Skin of body (tissue), 3 donors: ENCODE measurements at places on chromosomes 3 and 15.

- no peak for DNase-seq
Observed at GRCh38 chr15:99914723-99915122, 181.5 kb upstream of the LYSMD4 start.

- DNase-seq: no peak
Observed at GRCh38 chr3:190307164-190307545, 15.1 kb downstream of the CLDN1 start.

DNA sequence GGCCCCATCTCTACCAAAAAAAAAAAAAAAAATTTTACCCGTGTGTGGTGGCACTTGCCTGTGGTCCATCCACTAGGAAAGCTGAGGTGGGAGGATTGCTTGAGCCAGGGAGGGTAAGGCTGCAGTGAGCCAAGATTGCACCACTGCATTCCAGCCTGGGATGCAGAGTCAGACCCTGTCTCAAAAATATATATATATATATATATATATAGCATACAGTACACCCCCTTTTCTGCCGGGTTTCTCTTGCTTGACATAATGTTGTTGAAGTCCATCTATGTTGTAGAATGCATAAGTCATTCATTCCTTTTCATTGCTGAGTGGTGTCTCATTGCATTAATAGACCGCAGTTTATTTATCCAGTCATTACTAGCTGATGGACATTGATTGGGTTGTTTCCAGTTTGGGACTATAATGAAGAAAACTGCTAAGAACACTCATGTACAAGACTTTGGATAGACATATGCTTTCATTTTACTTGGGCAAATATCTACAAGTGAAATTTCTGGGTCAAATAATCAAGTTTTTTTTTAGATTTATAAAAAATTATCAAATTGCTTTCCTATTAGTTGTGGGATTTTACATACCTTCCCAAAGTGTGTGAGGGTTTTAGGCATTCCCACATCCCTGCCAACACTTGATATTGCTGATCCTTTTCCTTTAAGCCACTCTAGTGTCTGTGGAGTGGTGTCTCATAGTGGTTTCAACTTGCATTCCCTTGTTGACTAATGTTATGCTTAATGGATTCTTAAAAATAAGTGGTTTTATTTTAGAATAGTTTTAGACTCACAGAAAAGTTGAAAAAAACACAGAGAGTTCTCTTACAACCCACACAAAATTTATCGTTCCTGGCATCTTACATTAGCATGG, 2.1 kb upstream of the PRR20G start:
- no peak for DNase-seq

DNA sequence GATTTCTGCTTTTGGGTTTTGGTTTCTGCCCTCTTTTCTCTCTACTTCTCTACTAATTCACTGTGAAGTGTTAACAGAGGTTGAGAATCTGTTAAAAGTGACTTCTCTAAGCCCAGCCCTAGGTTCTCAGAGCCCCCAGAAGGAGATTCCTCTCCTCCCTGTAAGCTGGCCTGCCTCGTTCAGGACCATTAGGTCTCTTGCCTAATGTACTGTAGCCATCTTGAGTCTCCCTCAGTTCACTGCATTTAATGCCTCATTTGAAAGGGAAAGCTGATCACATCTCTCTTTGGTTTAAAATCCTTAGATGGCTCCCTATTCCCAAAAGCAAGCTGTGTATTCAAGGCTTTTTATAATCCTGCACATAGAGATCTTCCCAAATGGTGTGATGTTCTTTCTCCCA, 16.3 kb downstream of the RTP1 start:
- no peak for DNase-seq

GRCh38 chr15:45276831-45277230, 24.8 kb downstream of the SLC28A2 start:
- peak; percentile 22 for DNase-seq

DNA sequence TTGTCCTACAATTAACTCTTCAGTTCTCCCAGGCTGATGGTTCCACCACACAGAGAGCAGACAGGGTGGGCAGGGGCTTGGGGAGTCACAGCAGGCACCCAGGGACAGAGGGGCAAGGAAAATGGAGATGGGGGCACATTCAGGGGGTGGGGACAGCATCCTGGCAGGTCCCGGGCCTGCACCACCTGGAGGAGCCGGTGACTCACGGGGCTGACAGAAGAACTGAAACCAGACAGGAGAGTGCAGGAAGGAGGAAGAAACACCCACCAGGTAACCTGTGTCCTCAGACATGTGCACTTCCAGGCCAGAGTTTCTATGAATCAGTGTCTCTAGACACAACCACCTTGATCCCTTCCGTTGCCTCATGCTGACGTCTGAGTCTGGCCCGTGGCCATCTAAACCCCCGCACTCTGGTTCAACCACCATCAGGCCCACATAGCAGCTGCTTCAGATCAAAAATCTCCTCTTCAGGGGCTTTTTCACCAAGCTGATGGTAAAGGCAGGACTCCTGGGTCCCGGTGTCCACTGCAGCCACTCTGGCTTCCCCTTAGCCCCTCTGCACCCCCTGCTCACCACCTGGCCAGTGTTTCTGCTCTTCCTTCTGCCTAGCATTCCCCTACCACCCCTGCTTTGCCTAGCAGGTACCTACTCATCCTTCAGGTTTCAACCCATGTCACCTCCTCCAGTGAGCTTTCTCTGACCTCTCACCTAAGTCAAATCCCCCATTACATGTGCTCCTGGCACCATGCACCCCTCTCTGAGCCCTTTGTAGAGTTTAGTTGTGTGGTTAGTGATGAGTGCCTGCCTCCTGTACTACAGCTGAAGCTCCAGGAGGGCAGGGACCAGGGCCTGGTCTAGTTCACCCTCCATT, 16.5 kb upstream of the CYP11A1 start:
- DNase-seq: no peak

- DNase-seq: no peak
Observed at GRCh38 chr3:38610934-38611333, 38.6 kb downstream of the SCN5A start.

- no peak for DNase-seq
Observed at GRCh38 chr3:101819649-101820206, 29.6 kb upstream of the NFKBIZ start.

GRCh38 chr3:18623220-18623619, 198.1 kb upstream of the SATB1 start:
- DNase-seq: no peak

- no peak for DNase-seq
Observed at GRCh38 chr3:51268132-51268531, 117.0 kb upstream of the MANF start.

GRCh38 chr15:80788536-80788935, 9.4 kb downstream of the CEMIP start:
- DNase-seq: no peak

- DNase-seq: no peak
Observed at GRCh38 chr3:32334675-32335074, 57.0 kb upstream of the CMTM7 start.

GRCh38 chr3:143707848-143708247, 140.4 kb downstream of the SLC9A9 start:
- DNase-seq: no peak

DNA sequence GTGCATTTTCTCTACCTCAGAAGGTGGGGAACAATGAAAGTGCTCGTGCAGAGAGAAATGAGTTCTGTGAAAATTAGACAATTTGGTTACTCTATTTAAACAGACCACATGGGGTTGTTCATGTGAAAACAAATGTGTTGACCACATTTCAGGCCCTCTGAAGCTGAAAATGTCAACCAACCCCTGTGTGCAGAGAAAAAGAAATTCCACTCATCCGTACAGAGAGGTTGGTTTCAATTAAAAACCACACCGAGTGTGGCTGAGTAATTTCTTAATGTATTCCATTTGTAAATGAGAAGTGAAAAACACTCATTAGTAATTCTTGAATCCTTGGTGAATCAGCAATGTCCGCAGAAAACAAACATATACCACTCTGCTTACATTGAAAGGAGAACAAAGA, 46.9 kb upstream of the SLC7A14 start:
- peak; percentile 76 for DNase-seq

- no peak for DNase-seq
Observed at GRCh38 chr3:14796403-14797077, 22.2 kb upstream of the FGD5 start.

DNA sequence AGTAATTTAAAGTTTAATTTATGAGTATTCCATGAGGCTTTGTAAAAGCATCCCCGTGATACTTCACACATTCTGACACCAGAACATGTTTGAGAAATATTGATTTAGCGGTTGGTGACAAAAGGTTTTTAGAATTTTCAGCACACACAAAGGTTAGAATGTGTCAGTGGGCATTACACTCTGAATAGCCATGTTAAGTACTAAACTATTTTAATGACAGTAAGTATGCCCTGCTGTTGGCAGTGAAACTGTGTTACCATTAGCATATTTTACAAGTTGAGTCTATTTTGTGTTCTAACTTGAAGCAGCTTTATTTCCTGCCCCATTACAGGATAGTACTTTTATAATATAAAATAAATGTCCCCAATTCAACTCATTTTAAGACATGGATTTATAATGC, 66.5 kb downstream of the ADAMTSL3 start:
- no peak for DNase-seq

- no peak for DNase-seq
Observed at GRCh38 chr3:123518892-123519485, 65.9 kb downstream of the HACD2 start.

- no peak for DNase-seq
Observed at GRCh38 chr3:108089579-108089978, 1.3 kb downstream of the CD47 start.

GRCh38 chr3:147797095-147797494, 387.9 kb downstream of the ZIC1 start:
- DNase-seq: peak; percentile 1

GRCh38 chr3:46700772-46701171, 420 bp upstream of the TMIE start:
- no peak for DNase-seq

- no peak for DNase-seq
Observed at GRCh38 chr15:29071882-29072273, 186.1 kb downstream of the APBA2 start.

DNA sequence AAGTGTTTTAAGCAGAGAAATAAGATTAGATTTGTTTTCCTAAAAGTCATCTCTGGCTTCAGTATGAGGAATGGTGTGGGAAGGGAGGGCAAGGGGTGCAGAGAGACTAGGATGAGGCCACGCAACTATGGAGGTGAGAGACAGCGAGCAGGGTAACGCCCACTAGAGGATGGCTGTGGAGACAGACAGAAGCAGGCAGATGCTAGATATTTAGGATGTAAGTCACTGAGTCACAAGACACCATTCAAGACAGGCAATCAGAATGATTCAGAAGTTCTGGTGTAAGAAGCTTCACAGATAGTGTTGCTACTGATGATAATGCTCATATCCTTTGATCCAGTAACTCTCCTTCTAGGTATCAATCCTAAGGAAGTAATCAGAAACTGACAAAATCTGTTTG, 19.1 kb downstream of the HSPBAP1 start:
- no peak for DNase-seq

DNA sequence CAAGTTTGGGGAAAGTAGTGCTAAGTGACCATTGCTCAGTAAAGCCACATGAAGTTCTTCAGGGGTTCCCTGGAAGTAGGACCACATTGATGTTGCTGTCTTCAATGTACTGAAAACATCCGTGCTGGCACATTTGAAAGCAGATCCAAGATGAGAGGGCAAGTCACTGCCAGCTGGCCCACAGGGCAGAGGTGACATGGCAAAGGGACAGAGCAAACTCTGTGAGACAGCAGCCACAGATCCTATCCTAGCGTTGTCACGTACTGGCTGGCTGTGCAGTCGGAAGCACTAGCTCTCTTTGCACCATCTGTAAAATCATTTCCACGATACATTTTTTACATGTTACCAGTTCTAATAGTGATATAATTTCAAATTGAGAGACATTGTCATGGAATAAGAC, 13.8 kb downstream of the MUC13 start:
- no peak for DNase-seq

DNA sequence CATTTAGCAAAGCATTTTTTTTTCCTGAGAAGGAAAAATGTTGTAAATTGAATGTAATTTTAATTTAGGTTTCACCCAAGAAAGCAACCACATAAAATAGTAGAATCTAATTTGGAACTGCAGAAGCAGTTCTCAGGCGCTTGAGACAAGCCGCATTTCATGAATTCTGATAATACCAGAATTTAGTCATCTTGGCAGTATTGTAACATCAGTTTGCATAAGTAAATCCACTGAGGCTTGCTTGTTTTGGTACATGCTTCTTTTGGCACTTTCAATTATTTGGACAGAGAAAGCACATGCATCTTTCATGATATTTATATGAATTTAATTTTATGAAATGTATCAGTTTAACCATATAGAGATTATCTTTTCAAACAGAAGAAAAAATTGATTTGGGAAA, 389.7 kb upstream of the ROBO1 start:
- DNase-seq: no peak

DNA sequence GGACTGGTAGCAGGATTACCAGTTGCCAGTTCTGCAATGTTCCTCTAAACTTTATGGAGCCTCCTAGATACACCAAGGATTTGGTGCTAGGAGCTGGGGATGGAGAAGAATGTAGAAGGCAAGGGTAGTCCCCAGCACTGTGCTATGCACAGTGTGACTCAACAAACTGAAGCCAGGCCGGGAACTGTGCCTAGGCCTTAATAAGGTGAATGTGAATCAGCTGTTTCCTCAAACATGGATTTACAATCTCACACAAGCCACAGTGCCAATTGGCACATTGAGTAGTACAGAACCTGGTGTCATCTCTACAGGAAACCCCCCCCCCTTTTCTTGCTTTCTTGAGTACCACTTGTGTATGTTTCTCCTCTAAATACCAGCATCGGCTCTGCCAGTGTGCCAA, 32.5 kb downstream of the MRPS25 start:
- DNase-seq: no peak

DNA sequence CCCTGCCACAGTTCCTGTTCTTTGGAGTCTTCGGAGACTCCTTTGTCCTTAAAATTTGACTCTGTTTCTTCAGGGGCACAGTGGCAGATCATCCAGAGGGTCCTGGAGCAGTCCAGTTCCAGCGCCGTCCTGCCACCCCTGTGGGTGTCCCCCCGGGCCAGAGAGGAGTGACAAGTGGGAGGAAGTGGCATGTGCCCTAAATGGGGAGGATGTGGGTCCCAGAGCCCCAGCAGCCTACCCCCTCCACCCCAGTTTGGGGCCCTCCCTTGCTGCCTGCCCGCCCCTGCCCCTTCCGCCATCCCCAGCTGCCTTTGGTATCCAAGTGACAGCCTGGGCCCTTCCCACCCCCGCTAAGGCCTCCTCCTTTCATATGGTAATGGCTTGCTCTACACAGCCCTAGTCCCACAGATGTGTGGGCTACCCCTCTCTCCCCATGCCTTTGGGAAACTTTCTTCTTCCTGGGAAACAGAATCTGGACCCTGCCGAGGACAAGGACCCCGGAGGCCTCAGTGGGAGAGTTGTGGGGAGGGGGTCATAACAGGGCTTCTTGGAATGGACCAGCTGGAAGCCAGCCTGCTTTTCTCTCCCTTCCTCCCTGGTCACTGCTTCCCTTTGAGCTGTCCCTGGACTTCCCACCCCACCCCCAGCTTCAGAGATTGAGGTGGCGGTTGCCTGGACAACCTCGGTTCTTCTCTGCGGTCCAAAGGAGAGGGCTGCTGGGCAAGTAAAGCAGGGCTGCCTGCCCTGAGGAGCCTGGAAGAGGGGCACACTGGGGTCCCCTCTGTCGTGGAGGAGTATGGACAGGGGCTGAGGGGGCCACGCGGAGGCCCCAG, 43.2 kb downstream of the KLHL25 start:
- peak; percentile 24 for DNase-seq
